Gastroesophageal sphincter (tissue), 4 donors: ENCODE measurements at places on chromosomes 3 and 15.

- no peak for ATAC-seq
These were observed 44.6 kb downstream of the PTPN23 start for GRCh38 chr3:47425383-47425778.

GRCh38 chr3:58120075-58120812 is 90.5 kb downstream of the DNASE1L3 start:
- ATAC-seq, result peak; percentile 35

DNA sequence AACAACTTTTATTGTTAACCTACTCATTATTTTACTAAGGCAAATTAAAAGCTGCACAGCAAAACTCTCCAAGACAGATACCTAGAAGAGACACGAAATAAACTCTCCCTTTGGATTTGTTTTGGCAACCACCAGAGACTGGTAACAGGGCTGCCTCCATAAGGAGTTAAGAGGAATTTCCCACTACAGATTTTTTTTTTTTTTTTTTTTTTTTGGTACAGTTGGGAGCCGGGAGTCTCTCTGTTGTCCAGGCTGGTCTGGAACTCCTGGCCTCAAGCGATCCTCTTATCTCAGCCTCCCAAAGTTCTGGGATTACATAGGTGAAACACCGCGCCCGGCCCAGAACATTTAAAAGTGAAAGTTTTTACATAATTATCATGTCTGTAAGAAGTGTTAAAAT is 73.6 kb upstream of the VGLL4 start:
- no peak for ATAC-seq

DNA sequence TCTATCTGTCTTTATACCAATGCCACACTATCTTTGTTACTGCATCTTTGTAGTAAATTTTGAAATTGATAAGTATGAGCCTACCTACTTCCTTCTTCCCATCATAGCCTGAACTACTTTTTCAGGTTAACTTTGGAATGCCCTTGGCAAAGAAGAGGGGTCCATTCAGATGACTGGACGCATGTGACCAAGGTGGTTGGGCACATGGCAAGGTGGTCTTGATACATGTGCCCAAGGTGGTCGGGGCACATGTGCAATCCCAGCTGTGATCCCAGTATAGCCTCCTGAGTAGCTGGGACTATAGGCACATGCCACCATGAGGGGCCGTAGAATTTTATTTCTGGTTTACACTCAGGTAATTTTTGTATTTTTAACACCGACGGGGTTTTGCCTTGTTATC is 330.2 kb downstream of the GABRB3 start:
- ATAC-seq, result no peak

- peak; percentile 84 for ATAC-seq
These were observed 118.9 kb upstream of the IGSF10 start for GRCh38 chr3:151579571-151580270.

DNA sequence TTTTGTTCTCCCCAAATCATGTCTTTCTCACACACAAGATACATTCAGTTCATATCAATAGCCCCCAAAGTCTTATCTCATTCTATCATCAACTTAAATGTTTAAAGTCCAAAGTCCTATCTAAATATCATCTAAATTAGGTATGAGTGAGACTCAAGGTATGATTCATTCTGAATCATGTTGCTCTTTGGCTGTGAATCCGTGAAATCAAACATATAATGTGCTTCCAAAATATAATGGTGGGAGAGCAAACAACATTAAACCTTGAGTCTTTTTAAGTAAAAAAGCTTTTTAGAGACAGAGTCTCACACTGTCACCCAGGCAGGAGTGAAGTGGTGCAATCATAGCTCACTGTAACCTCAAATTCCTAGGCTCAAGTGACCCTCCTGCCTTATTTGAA is 139.1 kb downstream of the SAMMSON start:
- ATAC-seq, result no peak

DNA sequence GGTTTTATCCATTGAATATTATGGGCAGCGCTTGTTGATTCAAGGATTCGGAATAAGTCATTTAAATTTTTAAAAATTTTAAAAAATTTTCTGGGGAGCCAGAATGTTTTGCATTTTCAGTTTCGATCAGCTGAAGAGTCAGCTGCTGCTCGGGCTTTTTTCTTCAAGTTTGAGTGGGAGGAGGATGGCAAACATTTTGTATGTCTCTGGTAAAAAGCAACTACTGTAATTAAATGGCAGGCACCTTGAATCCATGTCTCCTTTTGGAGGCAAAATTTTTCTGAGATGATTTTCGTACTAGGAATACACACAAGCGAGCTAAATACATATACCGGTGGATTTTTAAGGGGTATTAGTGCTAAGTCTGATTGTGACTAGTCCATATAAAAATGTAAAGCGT is 612 bp downstream of the C3orf38 start:
- no peak for ATAC-seq

DNA sequence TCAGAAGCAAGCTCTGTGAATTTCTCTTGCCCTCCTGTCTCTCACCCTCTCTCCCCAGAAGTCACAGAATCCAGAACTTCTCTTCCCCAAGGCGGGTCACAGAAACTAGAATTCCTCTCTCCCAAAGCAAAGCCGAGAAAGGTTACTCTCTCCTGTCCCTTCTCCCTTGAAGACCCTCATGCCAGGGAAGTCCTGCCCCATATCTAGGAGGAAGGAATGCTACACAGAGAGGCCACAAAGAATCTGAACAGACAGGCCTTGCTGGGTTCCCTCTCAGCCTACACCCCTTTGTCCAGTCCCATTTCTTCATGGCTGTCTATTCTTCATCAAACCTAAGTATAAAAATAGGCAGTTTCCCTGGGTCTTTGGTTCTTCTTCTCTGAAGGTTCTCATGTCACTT is 29.8 kb downstream of the ANP32A start:
- ATAC-seq, result no peak

DNA sequence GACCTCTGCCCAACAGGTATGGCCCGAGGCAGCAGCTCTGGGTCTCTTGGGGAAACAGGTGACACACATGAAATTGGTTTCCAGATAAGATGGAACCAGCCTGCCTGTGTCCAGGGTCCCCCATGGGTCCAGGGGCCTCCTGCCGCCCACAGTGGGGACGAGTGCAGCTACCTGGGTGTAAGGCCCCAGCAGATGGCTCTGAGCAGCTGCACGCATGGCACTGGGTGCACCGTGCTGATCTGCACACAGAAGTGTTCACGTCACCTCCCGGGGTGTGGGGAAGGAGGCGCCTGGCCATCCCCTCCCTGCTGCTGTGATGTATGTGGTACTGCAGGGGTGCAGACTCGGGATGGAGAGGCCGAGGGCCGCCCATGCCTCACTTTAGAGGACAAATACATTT is 63.6 kb downstream of the NIPA2 start:
- no peak for ATAC-seq

- no peak for ATAC-seq
These were observed 78.8 kb upstream of the NSMCE3 start for GRCh38 chr15:29348336-29348914.

- ATAC-seq, result no peak
These were observed 62.1 kb upstream of the SLC6A11 start for GRCh38 chr3:10753964-10754363.

- peak; percentile 12 for ATAC-seq
These were observed 799 bp downstream of the VPS33B start for GRCh38 chr15:91021516-91022074.

DNA sequence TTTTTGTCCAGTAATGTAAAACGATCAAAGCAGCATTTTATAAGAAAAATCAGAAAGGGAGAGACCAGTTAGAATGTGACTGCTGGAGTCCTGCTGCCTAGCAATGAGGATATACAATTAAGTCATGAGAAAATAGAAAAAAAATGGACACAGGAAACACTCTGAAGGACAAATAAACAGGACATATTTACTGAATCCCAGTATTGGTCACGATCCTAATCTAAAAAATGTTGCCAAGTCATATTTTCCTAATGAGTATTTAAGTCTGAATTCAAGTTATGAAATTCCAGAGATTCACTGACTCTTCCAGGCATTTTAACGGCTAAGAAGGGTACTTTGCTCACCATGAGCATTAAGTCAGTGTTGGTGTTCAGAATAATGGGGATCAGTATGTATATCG is 154.3 kb upstream of the CCDC54 start:
- no peak for ATAC-seq

DNA sequence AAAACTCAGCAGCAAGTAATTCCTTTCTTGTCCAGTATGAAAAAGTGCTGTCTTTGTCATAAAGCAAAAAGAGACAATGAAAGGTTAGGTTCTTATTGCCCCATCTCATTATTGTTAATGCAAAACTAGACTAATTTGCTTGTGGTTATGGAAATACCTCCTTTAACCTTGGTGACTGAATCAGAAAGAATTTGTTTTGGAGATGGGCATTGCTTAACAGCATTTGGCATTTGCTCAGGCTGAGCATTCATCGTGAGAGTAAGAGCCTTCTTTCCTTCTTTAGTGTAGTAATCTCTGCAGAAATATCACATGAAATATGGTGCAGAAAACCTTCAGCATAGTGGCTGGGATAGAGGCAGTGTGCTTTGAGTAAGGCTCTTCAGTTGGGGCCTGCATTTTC is 103.1 kb downstream of the CNTN6 start:
- no peak for ATAC-seq

DNA sequence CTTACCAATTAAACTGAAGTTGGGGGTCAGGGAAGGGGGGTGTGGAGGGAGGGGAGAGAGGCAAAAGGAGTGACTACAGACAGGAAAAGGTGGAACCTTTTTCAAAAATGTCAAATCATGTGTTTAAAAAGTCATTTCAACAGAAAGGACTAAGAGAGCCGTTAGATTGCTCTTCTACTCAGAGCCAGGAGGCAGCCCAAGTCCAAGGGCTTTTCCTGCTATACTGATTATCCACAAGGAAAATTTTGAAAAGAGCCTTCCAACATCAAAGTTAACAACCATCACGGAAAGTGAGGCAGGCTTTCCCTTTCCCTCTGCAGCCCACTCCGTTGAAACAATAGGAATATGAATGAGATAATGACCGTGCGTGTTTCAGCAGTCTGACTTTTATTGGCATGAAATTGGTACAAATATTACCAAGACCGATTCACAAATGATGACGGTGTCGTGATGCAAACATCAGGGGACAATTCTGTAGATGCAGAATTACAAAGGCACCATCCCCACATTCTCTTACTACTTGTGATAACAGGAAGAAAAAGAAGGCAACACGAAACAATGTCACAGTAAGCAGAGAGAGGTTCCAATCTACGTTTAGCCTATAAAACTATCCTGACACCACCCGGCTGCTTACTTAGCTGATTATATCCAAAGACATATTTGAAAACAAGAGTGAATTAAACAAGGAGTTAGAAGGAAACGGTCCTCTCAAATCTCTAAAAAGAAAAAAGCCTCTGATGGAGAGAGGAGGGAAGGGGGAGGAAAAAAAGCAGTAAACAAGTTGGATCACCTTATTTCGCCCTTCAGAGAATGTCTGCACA is 453.7 kb downstream of the FOXP1 start:
- ATAC-seq, result no peak

- ATAC-seq, result no peak
These were observed 95.7 kb downstream of the ANO10 start for GRCh38 chr3:43525941-43526607.

DNA sequence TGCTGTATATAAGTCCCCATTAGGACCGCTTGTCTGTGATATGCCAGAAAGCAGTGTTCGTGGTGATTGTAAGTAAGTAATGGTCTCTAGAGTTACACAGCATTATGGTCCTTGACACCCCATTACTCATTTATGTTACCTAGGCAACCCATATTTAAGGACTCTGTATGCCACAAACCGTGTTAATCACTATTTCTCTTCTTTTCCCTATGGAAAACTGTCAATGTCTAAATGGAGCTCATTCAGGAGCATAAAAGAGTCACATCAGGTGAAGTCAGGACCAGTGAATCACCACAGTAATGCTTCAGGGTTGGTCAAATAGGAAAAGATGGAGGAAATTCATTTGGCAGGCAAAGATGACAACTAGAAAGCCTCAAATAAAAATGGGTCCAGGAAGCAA is 146.6 kb upstream of the PEX5L start:
- no peak for ATAC-seq

DNA sequence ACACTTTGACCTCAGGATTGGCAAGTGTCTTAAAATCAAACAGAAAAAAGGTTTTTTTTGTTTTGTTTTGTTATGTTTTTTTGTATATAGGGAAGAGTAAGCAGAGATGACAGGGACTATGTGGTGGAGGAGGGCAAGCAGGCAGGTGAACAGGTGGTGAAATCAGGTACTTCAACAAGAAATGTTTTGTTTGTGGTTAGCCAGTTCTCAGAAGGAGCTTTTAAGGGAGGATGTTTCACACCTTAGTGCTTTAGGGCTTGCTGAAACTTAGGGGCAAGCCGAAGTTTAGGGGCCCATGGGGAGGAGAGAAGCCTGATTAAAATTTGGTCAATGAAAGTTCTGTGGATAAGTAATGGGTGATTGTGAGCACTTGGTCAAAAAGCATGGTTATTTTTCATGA is 370.7 kb upstream of the SLCO3A1 start:
- no peak for ATAC-seq

- ATAC-seq, result no peak
These were observed 580.4 kb downstream of the VGLL3 start for GRCh38 chr3:86410587-86410986.

DNA sequence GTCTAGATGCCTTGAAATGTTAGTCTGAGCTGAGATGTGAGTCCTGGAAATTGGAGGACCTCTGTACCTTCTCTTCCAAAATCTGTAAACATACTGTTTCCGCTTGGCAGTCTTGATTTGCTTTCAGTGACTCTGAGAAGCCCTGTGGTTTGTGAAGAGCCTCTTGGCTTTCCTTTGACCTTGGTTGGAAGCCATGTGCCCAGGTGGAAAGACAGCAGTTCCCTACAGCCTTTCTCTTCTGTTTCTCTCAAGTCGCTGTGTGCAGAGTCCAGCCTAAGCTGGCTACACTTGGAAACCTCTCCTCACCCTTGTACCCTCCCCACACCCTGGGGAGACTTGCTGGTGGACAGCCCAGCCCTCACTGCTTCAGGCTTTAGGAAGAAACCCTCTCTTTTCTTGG is 129.8 kb upstream of the CTDSPL start:
- no peak for ATAC-seq

GRCh38 chr3:118436697-118437262 is 597.9 kb downstream of the IGSF11 start:
- no peak for ATAC-seq

GRCh38 chr15:24944954-24945353 is 9.8 kb upstream of the SNRPN start:
- ATAC-seq, result no peak
